NCI-H2081 treated with DMSO at 0.1 percent for 48 hours (cell line): ENCODE measurements at places on chromosomes 4 and X.

GRCh38 chr4:128163177-128164117, 102.3 kb downstream of the LARP1B start:
- DNase-seq: no peak

DNA sequence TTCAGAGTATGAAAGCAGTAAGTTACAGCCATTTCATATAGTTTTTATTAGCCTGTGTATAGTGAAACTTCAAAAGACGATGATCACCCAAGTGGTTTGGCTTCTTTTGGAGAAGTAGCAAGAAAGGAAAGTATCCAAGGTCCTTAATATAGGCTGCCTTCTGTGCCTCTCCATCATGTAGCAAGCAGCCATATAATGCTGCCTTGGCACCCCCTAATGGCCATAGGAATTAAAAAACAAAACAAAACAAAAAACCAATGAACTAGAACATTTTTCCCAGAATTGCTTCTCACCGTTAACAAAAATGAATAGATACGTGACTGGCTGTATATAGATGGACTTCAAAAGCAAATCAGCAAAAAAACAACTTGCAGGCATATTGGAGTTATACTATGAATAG, 18.9 kb downstream of the LAMP2 start:
- DNase-seq: no peak

DNA sequence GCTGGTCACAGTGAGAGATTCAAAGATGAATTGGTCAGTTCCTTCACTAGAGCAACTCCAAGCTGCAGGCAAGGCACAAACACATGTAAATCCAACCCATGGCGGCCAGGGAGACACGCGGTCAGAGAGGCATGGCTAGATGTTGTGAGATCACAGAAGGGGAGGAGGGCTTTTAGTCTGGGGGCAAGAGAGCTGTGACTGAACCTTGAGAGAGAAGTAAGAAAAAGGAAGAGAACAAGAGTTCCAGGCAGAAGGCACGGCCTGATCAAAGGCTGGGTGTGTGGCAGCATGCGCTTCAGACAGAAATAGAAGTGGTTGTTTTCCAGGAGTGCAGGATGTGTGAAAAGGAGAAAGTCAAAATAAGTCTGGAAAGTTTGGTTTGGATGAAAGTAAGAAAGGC, 15.9 kb downstream of the CCDC149 start:
- DNase-seq: no peak

- no peak for DNase-seq
Observed at GRCh38 chr4:37852376-37852775, 25.9 kb downstream of the PGM2 start.

DNA sequence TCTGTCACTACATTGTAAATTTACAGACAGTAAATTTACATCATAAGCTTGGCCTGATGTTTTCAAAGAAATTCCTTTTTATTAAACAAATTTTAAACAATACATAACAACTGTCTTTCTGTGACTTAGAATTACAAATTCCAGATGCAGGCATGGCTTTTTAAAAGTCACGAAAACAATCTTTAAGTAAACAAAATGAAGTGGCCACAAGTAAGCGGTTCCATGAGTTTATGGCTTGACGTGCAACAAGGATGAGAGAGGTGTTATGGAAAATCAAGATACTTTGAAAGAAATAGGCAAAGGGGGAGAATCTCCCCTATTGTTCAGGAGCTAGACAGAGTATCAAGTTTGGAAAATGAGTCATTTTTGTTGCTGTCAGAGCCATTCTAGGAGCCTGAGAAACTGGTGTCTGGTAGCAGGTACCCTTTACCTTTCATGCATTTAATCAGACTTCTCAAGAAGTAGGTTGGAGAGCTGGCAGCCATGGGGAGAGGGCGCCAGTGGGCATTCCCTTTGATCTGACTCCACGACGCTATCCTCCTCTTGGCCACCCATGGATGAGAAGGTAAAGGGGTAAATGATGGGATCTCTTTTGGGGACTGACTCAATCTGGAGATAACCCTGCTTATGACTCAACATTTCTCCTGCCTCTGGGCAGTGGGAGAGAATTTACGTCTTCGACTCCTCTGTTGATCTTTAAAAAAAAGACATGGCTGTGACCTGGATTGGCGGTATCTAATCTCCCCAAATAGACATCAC, 217.2 kb downstream of the SPRY1 start:
- no peak for DNase-seq

GRCh38 chr4:79023799-79024770, 84.8 kb upstream of the PAQR3 start:
- DNase-seq: no peak

DNA sequence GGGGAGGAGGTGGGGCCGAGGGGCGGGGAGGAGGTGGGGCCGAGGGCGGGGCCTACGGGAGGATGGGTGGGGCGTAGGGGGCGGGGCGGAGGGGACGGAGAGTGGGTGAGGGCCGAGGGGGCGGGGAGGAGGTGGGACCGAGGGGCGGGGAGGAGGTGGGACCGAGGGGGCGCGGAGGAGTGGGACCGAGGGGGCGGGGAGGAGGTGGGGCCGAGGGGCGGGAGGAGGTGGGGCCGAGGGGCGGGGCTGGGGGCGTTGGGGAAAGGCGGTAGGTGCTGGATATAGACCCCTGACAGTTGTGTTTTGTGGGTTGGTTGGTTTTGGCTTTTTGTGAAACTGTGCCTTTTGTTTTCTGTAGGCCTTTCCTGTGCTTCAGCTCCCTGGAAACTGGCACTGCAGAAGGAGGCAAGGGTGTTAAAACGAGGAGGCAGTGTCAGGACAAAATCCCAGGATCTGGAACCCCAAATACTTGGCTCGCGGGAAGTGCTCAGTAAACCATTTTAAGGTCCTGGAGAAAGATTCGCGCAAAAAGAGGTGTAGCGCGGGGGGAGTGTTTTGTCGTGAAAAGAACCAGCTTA, 580 bp upstream of the MMGT1 start:
- DNase-seq: no peak

DNA sequence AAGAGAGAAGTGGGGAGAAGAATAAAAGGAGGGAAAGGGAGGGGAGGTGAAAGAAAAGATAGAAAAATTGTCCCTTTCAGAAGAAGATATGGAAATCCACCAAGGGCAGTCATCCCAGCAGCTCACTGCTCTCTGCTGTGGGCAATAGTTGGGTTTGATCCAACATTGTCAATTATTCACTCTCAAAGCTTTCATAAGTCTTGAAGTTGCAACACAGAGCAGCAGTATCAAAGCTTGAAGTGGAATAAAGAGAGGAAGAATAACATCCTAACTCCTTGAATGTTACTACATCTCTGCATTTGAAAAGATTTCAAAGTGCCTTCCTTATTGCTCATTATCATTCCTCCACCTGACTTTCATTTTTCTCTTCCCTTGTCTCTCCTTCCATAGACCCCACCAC, 62.3 kb upstream of the HHIP start:
- DNase-seq: no peak

- no peak for DNase-seq
Observed at GRCh38 chrX:10380300-10380699, 223.5 kb downstream of the CLCN4 start.

DNA sequence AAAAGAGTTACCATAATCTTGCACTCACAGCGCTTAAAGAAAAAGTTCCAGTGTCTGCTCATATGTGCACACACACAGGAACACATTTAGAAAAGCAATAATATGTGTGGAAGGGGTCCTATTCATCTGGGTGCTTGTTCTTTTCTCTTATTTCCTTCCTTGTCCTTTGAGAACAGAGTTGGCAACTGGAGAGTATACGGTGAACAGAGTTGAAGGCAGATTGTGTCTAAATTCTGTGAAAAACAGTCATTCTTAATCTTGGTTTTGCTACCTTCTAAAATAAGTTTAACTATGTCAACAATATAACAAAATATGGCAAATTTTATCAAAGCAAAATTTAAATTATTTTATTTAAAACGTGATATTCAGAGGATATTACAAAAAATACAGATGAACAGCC, 365.1 kb upstream of the NOCT start:
- DNase-seq: no peak
